Glomerular endothelial cell (primary cell): ENCODE measurements at places on chromosomes 3 and 15.

GRCh38 chr15:73442968-73443367, at the start of gene REC114:
Gene REC114 (plus strand): TSS chr15:73443164. CDS start chr15:73443186, 22 bp downstream.
- no peak for DNase-seq

- DNase-seq, result no peak
These were observed 140.7 kb upstream of the TRIM42 start for GRCh38 chr3:140536926-140537726.

DNA sequence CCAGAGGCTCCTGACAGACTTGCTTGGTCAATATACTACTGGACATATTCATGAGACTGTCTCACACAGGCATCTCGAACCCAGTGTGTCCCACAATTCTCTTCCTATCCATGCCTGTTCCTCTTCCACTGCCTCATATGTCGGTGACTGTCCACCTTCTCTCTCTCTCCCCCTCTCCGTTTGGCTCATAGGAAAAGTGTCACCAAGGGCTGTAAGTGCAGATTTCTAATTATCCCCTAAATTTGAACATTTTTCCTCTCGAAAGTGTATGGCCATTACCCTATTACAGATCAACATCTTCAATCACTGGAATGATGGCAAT, 22.5 kb upstream of the MUC20 start:
- no peak for DNase-seq

DNA sequence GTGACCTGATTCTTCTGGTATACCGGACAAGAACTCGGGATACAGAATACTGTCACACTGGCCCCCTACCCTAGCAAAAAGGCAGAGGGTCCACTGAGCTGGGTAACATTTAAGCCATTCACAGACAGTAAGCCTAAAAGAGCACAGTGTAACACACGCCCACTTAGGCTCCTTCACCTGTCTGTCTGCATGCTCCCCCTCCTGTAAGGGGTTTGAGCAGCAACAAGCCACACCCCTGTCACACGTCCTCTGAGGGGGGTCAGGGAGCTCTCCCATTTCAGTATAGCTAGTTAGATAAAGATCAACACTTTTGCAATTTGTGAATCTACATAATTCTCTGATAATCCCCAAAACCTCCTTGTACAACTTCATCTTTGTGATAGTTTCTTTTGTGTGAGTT, 586.3 kb upstream of the LMCD1 start:
- no peak for DNase-seq

DNA sequence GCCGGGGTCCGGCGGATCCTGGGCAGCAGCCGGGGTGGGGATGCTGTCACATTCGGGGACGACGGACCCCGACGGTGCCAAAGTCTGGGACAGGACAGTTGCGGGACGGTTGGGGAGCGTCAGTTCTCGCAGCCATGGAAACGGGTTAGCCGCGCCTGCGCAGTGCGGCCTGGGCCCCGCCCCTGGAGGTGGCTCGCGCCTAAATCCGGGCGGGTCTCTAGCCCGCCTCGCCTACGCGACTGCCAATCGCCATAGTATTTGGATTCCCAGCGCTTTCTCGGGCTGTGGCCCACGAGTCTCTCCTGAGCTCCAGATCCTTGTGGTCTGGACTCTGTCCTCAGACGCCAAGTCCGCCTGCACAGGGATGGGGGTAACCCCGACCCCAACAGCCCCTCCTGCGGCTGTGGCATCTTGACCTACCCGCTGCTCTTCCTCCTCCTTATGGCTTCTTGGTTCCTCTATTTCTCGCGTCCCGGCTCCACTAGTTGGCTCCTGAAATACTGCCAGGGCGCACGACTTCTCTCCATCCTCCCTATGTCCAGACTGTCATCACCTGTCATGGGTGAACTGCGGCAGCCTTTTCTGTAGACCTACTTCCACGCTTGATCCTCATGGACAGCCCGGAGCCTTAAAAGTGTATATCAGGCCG, at the start of gene ZMYND10:
Gene ZMYND10 (minus strand): TSS at position 147 of the 649 bp plus-strand sequence. CDS start 153 bp downstream, outside the sequence.
- DNase-seq, result no peak

DNA sequence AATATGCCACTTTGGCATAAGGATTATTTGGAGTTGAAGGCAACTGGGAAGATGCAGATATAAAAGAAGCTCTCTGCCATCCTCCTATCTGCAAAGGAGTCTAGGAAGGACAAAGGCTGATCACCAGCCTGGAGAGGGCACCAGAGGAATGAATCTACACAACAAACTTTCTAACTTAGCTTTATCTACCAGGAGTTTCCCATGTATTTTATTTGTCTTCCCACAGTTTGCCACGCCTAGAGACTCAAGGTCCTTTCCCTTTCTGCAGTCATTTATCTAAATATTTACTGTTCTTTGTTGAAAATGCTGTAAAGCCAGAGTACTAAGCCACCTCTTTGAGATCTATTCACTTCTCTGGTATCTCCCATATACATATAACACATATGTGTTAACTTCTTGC, 32.2 kb downstream of the GPR176 start:
- no peak for DNase-seq

DNA sequence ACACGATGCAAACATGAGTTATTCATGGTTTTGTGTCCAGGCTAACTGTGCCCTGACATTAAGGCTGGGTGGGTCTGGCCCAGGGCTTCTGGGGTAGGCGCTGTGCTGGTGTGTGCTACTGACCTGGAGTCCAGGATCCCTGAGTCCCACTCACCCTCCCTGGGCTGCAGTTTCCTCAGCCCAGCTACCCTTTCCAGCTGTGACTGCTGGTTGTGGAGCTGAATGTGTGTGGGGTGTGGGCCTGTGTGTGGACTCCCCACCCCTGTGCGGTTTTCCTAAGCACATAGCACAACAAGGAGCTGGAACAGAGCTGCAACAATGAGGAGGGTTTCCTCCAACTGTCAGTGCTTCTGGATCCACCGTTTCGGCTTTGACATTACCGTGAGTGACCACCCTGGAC, 38.0 kb downstream of the SMAD3 start:
- DNase-seq, result no peak

DNA sequence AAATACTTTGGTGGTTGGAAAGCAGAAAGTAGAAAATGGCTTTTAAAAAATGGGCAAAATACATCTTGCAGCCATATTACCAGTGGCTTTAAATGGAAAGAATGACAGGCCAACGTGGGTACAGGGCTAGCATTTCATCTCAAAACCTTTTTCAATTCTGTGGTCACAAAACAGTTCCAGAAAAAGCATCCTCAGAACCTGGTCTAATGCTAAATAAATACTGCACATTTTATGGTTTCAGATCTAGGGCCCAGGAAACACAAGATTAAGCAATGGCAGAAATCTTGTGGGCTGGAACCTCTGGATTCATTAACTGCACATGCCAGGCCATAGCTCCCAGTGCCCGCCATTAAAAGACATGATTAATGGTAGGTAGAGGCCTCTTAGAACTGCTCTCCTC, 470.2 kb upstream of the RASGRP1 start:
- no peak for DNase-seq

- DNase-seq, result no peak
These were observed 34.9 kb downstream of the TMEM39A start for GRCh38 chr3:119428538-119428937.

GRCh38 chr3:134526319-134526718, 40.5 kb downstream of the CEP63 start:
- DNase-seq, result no peak

DNA sequence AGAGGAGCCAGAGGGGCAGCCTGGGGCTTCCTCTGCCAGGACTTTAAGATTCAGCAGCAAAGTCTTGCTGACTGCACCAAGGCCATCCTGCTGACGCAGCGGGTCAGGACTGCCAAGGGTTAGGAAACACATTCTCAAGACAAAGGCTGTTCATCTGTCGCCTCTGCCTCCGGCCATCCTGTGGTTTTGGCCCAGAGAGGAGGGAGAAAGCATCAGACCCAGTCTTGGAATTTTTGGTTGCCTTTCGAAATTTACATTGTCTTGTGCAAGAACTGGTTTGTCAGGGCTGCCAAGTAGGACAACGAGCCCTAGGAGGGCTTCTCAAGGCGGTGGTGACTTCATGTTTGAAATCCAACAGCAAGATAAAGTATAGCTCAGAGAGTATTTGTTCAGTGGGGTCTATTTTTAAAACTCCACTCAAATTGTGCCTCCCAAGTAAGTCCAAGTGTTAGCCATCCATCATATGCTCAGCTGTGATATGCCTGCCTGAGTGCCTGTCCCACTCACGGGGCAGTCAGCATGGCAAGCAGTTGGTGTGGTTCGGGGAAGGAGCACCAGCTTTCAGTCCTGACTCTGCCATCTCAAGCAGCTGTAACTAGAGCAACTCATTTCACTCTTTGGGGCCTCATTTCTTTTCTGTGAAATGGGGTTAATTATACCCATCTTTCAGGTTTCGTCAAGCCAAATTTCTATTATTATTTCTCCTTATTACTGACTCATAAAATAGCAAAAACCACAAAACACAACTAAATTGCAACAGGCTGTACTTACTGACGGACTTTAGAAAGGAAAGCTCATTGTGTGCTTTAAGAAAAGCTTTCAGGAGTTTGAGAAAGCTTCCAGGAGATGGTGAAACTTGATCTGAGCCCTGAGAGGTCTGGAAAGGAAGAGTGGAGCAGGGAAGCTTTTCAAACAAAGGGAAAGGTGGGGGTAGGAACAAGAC, 42.4 kb upstream of the RHO start:
- no peak for DNase-seq

DNA sequence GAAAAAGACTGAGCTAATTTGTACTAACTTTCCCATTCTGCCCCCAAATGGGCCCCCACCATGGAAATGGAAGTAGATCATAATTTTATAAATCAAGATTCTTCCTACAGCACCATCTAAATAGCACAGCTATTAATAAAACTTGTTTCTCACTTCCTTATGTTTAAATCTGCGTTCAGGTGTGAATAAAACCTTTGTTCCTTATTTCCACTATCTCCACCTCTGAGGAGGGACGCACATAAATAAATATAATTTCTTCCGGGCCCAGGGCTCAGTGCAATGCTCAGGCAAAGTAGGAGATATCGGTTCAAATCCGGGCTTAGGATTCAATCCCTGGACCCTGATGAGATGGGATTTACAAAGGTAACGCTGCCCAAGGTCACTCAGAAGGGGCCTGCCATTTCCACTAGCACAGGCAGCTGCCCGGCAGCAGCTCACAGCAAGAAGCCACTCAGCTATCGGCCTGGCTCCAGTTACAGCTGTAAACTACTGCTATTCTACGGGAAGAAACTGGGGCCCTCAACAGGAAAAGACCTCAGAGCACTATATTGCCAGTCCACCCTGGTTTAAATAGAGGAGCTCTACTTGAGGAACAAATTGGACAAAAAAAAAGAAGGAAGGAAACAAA, 52.5 kb downstream of the FOXP1 start:
- DNase-seq, result no peak

DNA sequence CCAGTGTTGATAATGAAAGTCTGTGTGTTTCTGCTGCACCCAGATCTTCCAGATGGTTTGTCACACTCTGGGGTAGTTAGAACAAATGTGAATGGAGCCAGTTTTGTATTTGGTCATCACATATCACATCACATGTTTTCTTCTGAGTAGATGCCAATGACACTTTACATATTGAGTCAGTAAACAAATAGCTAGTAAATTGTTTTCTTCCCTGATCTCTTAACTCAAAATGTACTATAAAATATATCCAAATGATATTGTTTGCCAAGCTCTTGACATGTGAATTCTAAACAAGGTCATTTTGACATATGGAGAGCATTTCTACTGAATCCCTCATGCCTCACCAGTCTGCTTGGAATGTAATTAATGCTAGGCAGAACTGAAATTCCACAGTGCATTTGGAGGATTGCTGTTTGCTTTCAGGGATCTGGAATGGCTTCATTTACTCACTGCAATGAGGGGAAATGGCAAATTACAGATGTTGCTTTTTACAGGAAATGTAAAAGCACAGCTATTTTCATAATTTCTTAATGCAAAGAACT, 45.0 kb downstream of the PDHB start:
- DNase-seq, result peak; percentile 33

GRCh38 chr3:179172546-179172945, 24.4 kb downstream of the PIK3CA start:
- DNase-seq, result no peak

GRCh38 chr3:119098619-119099222, 47.2 kb upstream of the TEX55 start:
- DNase-seq, result peak; percentile 12

- DNase-seq, result no peak
These were observed 5.9 kb upstream of the ADGRG7 start for GRCh38 chr3:100603469-100603868.

DNA sequence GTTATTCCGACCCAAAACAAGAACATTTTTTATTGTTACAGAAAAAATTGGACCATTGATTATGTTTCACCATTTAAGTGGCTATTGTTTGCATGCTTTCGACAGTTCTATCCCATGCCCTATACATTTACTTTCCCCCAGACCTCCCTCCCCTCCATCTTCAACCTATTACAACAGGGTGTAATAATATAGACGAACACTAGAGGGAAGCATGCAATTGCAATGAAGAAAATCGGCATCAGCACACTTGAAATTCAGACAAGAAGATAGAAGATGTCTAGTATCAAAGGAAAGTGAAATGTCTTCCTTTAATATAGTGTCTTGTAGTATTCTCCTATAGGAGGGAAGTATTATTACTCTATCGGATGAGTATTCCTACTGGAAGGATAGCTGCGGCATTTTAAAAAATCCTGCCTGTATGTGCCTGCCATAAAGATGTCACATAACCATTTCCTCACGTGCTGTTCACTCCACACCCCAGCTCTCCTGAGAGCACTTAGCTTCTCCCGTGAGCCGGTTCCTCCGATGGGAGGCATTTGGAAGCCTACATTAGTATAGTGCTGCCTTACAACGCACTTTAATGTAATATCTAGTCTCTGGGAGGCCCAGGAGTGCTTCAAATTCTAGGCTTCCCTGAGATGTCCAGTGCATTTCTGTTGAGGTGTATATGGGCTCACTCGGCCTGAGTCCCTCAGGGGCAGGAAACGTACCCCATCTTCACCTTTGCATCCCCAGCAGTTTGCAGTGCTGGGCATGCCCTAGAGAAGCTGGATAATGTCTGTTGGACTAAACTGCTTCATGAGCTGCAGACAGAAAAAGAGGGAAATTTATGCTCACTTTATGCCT, 17.8 kb upstream of the ERICH6 start:
- DNase-seq, result peak; percentile 45

DNA sequence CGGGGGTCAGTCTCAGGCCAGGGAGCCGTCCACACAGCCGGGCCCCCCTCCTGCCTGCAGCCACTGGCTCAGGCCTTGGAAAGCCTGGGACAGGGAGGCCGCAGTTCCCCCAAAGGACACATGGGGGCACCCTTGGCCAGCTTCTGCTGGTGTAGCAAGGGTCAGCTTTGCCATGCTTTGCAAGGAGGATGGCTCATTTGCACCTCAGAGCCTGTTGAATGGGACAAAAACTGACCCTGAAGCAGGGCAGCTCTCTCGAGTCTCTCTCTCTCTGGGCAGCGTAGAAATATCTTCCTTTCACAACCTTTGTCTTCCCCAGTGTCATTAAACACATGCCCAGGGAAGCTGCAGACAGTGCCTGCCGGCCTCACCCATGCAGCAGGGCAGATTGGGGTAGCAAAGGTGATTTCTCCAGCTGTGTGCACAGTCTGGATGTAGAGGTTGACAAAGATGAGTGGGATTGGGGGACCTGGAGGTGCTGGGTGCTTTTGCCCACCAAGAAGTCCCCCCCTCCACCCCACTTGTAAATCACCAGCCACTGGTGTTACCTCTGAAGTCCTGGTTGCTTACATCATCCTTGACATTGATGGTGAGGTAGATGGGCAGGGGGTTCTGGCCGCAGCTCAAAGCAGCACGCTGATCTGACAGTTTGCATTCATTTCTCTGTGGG, 17.4 kb upstream of the EHD4 start:
- DNase-seq, result no peak

- no peak for DNase-seq
These were observed 33.5 kb downstream of the KLF13 start for GRCh38 chr15:31360158-31360561.
